ENCODE measurements at places on chromosomes 1 and 21.

GRCh38 chr1:62407398-62408009 lies 29.3 kb upstream of the USP1 start:
- peak; percentile 42 for DNase-seq

DNA sequence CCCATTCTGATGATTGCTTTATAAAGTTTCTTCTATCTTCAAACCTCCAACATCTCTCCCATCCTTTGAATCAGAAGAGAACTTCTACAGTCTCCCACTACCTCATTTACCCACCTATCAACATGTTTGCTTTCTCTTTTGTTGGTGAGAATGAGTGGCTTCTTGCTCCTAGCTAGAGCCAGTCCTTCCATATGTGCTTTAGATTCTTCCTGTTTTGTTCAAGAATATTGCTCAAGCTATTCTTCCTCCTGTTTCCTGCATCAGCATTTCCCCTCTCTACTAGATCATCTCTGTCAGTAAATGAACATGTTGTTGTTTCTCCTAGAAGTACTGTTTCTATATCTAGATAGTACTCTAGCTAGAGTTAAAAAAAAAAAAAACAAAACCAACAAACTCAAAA lies 6.3 kb downstream of the ATF6 start:
- DNase-seq = no peak

GRCh38 chr1:7857000-7857399 lies 4.1 kb upstream of the UTS2 start:
- DNase-seq = no peak

- DNase-seq = no peak
Measured at GRCh38 chr1:185741551-185741950, 7.4 kb downstream of the HMCN1 start.

DNA sequence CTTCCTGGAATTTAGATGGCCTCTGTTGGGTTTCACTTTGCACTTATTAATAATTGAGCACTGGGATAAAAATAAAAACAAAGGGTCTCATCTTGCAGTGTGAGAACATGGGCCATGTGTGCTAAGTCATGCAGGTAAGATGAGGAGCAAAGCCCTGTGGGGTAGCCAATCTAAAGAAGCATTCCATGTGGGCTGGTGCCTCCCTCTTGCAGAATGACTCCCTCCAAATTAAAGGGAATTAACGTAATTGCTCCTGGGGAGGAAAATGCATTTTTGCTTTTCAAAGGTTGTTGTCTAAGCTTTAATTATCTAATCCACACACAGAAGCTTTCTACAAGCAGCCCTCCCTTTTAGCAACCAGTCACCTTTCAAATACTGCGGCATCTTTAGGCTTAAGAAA lies 69.8 kb downstream of the CDC14A start:
- DNase-seq = no peak

GRCh38 chr1:172851077-172851476 lies 192.2 kb downstream of the FASLG start:
- DNase-seq = no peak

DNA sequence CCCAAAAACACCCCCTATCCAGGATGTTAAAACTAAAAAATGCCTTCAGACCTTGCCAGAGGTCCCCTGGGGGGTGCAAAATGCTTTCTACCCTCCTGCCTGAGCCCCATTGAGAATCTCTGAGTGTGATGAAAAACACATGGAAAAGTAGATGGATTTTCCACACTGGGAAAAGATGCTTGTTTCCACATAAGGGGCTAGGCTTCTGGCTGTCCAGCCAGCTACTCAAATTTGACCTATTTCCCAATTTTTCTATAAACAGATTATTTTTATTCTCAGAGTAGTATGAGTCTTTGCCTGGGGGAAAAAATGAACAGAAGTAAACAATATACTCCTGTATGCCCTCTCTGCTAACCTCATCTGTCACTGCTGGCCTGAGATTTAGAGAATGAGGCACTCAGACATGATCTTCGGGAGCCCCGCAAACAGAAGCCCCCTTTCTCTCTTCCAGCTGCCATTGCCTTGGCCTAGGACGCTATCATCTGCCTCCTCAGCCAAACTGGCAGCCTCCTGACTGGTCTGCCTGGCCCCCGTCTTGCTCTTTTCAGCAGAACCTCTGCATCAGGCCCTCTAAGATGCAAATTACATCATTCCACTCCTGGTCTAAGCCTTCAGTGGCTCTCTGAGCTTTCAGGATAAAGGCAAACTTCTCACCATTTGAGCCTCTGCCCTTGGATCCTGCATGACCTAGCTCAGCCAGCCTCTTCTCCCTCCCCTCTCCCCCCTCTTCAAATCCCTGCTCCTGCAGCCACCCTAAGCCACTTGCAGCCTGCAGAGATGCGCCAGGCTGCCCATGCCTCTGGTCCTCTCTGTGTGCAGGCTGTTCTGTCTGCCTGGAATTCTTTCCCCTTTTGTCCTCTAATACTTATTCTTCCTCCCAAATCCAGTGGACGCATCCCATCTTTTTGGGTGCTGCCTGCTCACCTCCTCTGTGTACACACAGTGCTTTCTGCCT lies 39.7 kb upstream of the TMEM125 start:
- no peak for DNase-seq

DNA sequence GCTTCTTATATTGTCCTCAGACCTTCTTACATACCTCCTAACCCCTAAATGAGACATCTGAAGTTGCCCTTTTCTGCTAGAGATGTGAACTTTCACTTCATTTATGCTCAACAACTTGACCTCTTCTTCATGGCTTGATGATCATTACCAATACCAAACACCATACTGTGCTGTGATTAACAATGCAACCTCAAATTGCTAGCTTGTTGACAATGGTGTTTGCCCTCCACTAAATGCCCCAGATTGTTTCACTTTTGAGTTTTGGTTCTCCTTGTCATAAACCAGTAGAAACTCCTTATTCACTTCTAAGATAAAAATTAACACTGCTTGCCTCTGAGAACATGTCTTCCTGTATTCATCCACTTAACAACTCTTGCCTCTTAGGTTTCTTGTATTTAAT lies 5.6 kb downstream of the JAK1 start:
- no peak for DNase-seq

GRCh38 chr1:109395602-109396512 lies 1.9 kb downstream of the SORT1 start:
- no peak for DNase-seq

DNA sequence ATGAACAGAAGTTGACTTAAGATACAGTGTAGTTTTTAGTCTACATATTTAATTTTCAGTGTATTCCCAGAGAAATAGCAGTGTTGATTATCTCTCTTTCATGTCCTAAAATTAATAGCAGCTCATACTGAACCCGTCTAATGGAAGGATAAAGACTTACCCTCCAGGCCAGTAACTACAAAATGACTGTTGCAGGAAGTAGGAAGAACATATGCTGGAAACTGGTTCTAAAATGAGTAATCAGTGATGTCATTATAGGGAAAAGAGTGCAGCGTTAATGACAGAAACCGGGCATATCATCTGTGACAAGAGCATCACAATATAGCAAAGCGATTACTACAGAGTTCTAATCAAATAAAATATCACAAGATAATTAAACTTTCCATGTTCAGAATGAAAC lies 385.5 kb downstream of the SMYD3 start:
- DNase-seq = no peak

DNA sequence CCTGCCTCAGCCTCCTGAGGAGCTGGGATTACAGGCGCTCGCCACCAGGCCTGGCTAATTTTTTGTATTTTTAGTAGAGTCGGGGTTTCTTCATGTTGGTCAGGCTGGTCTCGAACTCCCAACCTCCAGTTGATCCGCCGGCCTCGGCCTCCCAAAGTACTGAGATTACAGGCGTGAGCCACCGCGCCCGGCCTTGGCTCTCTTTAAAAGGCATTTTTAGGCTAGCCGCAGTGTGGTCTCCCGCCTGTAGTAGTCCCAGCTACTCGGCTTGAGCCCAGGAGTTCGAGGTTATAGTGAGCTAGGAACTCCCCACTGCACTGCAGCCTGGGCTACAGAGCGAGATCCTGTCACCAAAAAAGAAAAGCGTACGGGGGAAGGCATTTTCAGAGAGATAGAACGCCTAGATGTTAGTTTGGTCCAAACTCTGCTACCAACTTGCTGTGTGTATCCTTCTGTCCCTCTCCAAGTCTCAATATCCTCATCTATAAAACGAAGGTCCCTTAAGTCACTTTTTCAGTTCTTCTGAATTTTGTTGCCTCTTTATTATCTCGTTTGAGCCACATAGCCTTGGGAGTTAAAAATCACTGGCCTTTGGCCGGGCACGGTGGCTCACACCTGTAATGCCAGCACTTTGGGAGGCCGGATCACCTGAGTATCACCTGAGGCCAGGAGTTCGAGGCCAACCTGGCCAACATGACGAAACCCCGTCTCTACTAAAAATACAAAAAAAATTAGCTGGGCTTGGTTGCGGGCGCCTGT lies 734 bp downstream of the MED18 start:
- no peak for DNase-seq

DNA sequence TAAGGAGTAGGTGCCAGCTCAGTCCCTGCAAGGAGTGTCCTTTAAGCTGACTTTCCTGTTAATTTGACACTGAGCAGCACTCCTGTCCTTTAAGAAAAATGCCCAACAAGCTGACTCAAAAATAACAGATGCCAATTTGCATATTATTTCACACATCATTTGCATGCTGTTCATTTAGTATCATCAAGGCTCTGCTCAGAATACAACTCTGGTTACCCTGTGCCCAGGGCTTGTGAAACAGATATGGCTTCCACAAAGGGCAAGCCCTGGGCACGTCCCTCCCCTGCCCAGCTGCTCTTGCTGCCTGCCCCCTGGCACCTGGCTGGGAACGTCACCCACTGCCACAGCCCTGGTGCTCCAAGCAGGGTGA lies 10.3 kb downstream of the KCNN3 start:
- DNase-seq = no peak

DNA sequence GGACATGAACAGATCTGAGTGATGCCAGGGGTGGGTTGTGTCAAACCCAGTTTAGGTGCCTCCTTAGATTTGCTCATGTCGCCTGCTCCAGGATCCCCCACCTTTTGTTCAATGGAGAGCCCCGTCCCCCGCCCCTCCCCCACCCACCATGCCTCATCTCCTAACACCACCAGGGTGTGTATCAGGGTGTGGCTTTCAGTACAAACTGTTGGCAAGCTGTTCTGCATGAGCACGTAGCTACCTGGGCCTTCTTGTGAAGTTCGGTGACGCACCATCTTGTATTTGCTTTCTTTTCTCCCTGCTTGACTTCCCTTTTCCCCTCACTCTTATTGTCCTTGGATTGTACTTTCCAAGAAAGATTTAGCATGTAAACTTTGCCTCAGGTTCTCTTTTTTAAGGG lies 94.8 kb downstream of the EBNA1BP2 start:
- no peak for DNase-seq
